Panc1 (cell line): ENCODE measurements at places on chromosomes 3 and 15. TPM values are rescaled to one million over a fixed set of nuclear protein-coding genes. Genes with fewer than 3 reads are reported as not detected.

DNA sequence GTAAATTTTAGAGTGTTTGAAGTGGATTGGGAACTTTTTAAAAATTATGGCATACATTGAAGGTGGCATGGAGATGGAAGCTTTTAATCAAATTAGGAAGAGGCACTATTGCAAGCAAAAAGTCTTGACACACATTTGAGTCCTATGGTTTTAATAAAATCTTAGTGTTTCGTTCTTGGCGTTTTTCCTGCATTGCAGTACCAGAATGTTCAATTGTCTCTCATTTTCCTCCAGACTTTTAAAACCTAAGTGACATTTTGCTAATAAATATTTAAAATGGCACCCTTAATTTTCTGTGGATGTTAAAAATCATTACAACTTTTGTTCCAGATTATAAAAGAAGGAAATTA is 2.2 kb downstream of the TGFBR2 start:
- no peak for DNase-seq

GRCh38 chr15:55221090-55222011 is 24.6 kb upstream of the RSL24D1 start:
- DNase-seq: no peak

GRCh38 chr3:113247675-113248458 is 36.5 kb downstream of the BOC start:
- no peak for DNase-seq

DNA sequence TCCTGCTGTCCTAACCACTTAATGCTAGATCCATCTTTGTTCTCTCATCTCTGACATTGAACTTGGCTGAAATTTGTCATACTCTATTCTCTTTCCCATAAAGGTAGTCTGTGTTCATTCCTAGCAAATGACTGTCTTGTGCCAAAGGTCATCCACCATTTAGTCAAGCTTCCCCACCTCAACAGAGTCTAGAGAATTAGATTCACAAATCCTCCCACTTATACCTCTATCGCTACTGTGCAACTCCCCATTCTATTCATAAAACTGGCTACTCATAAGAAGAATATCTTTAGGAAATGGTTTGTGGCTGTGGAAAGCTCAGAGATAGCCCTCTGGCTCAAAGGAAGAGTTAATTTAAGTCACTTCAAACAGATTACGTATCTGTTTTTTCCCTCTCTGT is 59.7 kb upstream of the MBNL1 start:
- DNase-seq: no peak

DNA sequence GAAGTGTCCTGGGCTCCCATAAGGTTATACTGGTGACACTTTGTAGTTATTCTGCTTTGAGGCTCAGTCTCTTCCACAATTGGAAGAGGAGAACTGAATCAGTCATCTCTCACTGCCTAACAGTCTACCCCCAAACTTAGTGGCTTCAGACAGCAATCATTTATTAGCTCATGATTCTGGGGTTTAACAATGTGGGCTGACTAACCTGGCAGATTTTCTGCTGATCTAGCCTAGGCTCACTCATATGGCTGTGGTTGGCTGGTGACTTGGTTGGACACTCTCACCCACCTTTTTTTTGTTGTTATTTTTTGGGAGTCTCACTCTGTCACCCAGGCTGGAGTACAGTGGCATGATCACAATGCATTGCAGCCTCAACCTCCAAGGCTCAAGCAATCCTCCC is 7.1 kb downstream of the GPD1L start:
- DNase-seq: no peak

DNA sequence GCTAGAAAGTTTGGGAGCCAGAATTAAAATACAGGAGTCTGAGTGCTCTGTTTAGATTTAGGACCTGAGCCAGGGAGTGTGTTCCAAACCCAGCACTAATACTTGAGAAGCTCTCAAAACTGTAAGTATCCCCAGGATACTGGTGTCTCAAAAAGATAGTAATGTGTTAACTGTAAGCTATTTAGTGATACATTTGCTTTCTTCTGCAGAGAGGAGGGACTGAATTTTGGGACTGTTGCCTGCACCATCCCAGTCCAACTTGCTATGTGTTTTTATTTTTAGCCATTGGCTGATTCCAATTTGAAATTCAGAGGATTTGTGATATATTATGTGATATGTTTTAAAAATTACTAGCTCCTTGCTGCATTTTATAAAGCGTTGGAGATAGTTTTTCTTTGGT is 31.5 kb downstream of the UBE2E1 start:
- DNase-seq: no peak

DNA sequence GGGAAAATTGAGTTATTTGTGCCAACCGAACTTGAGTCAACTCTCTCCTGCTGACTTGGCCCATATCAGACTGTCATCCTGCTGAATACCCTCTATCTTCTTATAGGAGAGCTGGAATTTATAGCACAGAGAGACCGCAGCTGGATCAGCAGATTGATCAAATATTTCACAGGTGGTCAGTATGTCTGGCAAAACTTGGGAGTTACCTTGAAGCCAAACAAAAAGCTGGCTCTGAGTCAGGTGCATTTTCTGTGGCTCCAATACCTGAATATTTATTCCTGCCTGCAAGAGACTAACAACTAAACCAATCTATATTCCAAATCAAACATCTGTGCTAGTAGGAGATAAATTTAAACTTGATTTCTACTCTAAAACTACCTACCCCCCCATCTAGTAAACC is 752.1 kb upstream of the ALCAM start:
- DNase-seq: no peak

GRCh38 chr3:129016720-129017483 is 15.8 kb downstream of the EFCC1 start:
- DNase-seq: no peak

DNA sequence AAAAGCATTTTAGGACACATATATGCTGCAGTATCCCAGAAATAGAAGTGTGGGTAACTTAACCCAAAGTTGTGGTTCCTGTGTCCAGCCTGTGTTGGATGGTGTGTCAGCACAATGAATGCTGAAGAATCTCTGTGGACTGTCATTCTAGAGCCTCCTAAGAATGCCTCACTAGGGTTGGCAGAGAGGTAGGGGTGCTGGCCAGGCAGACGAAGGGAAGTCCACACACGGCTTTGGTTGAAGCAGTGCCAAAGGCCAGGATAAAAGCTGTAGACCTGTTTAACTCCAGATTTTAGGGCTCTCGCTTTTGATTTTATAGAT is 43.7 kb upstream of the TIPARP start:
- DNase-seq: no peak

DNA sequence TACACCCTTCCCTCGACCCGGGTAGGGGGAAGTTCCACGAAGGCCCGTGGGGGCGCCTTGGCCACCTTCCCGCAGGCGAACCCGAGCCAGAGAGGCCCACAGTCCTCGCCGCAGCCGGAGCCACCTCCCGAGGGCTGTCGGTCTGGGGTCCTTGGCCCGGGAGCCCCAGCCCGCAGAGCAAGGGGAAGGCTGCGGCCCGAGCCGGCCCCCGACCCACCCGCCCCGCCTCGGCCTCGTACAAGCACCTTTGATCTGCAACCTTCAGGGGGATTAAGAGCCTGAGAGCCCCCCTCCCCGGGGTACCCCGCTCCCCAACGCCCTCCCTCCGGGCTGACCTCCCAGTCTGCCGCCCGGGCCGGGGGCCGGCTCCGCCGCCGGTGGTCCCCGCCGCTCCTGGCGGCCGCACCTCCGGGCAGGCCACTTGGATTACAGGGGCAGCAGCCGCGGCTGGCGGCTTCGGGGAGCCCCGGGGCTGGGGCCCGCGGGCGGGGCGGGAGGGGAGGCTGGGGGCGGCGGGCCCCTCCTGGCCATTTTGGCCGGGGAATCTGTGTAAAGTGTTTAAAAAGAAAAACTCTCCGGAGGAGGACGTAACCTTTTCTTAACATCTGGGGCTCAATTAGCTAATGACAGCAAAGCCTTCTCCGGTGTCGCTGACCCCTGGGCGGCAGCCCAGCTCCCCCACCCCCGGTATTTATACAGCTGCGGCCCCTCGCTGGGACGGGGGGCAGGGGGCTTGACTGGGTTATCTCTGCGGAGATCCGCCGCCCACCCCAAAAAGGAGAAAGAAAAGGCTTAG is 40.2 kb downstream of the EPHB3 start:
- DNase-seq: no peak

DNA sequence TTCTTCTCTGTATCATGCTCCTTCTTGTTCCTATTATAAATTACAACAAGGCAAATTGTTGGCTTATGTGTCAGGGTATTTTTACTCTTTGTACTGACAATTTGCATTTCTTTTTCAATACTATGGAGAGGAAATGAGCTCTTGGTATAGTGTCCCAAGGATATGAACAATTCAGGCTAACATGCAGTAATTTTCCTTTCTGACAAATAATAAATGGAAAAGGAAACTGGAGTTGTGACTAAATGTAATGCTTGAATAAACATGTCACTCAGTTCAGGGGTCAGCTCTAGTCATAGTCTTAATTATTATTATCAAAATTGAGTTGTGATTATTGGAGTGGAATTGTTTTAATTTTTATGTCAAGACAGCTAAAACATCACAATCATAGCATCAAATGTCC is 256.0 kb upstream of the ZPLD1 start:
- DNase-seq: no peak

DNA sequence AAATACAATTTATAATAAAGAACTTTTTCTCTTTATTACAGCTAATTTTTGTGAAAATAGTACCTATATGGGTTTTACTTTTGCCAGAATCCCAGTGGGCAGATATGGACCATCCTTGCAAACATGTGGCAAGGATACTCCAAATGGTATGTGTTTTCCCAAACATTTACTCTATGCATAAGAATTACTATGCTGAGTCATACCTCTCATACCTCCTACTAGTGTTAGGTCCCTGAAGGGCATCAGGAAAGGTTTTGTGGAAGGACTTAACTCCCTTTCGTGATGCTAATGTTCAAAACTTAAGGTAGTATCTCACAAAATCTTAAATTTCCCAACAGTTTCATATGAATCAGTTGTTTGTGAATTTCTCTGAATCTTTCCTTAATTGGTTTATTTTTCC is 21.3 kb downstream of the ADGRG7 start:
- no peak for DNase-seq

- DNase-seq: no peak
These were observed 7.6 kb downstream of the GPD1L start for GRCh38 chr3:32113981-32114545.

DNA sequence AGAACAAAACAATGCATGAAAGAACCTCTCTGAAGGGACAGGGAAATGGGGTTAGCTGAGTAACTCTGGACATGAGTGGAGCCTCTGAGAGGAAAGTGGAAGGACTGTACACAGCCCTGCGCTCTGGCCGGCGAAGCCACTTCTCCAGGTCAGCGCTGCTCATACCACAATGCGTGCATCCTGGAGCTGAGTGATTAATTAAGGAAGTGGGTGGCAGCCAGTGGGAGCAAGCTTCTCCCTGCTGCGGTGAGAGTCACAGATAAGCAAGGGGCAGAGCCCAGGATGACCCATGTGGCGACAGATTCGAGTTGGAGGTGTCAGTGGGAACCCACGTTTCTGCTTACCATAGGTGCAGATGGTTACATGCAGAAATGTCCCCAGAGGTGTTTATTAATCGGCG is 48.0 kb downstream of the KLF15 start:
- no peak for DNase-seq

DNA sequence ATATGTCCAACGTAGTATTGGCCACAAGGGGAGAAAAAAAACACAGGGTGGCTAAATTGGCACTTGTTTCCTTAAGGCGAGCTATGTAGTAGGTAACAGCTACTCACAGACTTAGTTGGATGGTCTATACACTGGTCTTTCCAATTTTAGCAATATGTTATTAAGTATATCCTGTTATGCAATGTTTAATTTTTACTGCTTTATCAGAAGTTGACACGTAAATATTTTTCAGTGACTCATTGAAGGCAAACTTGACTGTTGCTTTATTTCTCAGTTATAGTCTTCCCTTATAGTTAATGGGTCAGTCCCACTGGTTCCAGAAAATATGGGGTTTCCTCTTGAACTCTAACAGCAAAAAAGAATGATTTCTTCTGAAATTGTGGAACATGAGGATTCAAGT is 46.5 kb downstream of the ADPGK start:
- DNase-seq: no peak

DNA sequence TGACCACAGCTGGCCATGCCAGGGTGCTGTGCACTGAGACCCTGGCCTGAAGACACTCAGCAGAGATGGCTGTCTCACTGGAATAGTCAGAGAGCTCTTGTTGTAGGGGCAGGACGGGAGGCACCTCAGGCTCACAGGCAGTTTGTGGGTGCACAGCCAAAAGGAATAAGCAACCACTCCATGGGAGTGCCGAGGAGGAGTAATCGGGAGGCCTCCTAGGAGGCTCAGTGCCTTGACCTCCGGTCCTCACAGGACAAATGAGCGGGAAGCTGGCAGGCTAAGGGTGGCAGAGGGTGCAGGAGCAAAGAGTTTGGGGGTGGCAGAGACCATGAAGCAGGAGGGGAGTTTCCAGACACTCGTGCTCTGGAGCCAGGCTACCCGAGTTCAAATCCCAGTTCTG is 81.7 kb downstream of the SMAD6 start:
- no peak for DNase-seq

GRCh38 chr15:34754171-34754601 is 612 bp downstream of the GJD2 start:
- no peak for DNase-seq

GRCh38 chr15:51688863-51689262 is 7.6 kb downstream of the SCG3 start:
- DNase-seq: no peak

GRCh38 chr15:39641191-39641889 is 60.5 kb downstream of the THBS1 start:
- no peak for DNase-seq

GRCh38 chr15:62492900-62493299 is 327.8 kb upstream of the C2CD4B start:
- no peak for DNase-seq

DNA sequence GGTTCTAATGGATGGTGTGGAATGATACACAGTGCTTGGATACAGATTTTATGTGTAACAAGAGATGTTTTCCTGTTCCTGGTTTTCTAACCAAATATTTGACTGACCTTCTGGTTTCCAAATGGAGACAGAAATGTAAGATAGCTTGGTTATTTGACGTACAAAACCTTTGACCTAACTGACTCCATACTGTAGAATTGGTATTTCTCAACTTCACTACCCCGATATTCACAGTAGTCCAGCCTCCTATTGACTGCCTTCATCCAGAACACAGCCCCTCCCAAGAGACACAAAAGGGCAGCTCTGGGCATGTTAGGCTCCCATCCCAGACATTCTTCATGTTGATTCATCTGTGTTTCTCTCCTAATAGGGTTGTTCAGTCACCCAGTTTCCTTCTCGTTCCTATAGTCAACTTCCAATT is 33.4 kb downstream of the MYO1E start:
- no peak for DNase-seq

- no peak for DNase-seq
These were observed 19.1 kb downstream of the PAQR9 start for GRCh38 chr3:142944342-142944741.

DNA sequence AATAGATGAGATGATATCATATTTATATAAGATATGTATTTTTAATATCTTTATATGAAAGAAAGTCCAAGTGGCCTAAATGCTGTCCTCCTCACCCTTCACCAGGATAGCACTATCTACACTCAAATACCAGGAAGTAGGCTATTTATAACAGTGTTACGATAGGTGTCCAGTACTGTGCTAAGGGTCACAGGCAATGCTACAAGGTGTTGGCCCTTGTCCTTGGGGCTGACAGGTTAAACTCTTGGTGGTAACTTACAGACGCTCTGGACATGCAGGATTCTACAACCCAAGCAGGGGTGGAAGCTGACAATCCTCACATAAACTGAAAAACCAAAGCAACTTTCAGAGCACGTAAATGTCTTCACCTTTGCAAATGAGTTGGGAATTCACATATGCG is 22.3 kb downstream of the NCEH1 start:
- DNase-seq: no peak

The CCR9 gene
- not detected for total RNA-seq

The STRC gene
- total RNA-seq: not detected

The NDN gene
- not detected for total RNA-seq

The HMG20A gene
- total RNA-seq: 54.0 TPM

The CHRM5 gene
- total RNA-seq: not detected
